ENCODE measurements at places on chromosomes 3 and 15.

DNA sequence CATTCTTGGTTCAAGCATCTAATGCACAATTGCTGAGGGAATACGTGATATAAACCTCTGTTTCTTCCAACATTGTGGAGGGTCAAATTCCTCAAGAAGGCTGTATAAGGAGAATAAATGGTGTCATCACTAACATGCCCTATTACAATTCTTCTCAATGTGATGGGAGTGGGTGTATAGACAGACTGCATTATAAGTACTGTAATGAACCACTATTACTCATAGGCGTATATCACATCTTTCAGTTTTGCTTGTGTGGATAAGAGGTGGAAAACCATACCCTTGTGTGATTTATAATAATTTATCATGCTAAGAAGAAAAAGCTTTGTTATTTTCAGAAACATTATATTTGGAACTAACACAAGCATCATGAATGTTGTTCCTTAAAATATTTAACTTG, 35.3 kb upstream of the BBX start:
- DNase-seq, result no peak

- DNase-seq, result no peak
Measured at GRCh38 chr3:137024348-137024747, 66.6 kb downstream of the IL20RB start.

DNA sequence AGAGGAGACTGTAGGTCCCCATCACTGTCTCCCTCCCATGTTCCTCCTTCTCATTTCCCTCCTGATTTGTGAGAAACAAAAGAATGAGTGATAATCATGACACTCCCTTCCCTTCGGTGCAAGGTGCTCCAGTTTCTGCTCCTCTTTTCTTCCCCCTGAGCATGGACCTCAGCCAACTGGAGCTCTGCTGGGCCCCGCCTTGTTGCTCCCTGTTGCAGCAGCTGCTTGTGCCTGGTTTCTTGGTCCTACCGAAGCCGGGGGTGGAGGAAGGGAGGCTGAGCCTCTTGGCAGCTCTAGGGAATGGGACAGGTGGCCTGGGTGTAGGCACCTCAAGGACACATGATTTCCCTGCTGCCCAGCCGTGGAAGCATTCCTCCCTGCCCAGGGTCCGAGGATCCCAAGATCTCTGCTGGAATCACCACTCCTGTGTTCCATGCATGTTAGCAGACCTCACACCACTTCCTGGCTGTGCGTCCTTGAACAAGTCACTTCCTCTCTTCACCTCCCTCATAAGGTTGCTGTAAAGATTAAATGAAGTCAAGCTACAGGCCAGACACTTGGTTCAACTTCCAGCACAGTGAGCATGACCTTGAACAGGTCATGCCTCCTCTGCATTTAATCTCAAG, 131.6 kb upstream of the ABHD17C start:
- DNase-seq, result no peak

DNA sequence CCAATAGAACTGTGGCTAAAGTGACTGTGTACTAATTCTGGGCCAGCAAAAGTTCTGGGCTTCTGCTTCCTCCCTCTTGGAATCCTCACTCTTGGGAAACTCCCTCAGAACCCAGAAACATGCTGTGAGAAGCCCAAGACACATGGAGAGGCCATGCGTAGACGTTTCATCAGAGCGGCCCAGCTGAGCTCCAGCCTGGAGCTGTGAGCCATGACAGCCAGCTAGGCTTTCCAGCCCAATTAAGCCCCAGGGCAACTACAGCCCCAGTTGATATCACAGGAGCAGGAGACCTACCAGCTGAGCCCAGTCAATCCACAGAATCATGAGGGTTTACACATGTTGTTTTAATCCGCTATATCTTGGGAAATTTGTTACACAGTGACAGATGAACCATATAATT, 43.6 kb upstream of the CNOT10 start:
- DNase-seq, result no peak

DNA sequence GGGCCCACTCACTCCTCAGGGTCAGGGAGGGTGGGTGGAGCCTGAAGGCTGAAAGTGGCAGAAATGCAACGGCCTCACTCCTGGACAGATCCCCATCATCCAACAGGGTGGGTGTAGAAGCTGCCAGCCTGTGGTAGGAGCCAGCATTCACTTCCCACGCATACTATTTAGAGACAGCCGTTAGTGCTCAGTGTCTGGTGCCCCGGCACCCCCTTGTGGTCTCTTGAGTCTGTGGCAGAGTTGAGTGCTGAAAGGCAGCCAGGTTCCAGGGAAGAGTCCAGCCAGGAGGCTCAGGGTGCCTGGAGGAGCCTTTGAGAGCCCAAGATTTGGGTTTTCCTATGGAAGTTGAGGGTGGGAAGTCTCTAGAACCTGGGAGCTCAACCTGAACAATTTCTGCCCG, 2.1 kb upstream of the GNAT1 start:
- DNase-seq, result peak; percentile 49

DNA sequence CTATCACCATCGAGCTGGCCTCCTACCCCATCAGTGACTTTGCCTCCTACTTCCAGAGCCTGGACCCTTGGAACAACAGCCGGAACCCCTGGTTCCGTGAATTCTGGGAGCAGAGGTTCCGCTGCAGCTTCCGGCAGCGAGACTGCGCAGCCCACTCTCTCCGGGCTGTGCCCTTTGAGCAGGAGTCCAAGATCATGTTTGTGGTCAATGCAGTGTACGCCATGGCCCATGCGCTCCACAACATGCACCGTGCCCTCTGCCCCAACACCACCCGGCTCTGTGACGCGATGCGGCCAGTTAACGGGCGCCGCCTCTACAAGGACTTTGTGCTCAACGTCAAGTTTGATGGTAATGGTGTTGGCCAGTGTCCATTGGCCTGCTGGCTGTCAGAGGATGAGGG, 6.1 kb downstream of the GRM2 start:
- DNase-seq, result no peak

DNA sequence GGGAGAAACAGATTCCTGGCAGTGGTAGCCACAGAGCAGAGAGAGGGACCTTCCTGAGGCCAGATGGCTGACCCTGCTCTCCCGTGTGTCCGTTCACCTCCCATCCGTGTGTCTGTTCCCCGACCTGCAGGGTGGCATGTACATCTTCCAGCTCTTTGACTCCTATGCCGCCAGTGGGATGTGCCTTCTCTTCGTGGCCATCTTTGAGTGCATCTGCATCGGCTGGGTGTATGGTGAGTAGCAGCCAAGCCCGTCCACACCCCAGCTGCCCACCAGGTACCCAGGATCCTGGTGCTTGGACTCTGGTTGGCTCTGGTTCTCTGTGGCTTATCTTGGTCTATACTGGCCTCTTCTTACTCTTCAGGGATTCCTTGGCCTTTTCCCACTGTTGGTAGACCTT, 59.5 kb upstream of the SLC6A1 start:
- no peak for DNase-seq

All from fibroblast of skin of left biceps (primary cell).